CD4-positive, alpha-beta T cell (primary cell): ENCODE measurements at places on chromosomes 5 and 9.

DNA sequence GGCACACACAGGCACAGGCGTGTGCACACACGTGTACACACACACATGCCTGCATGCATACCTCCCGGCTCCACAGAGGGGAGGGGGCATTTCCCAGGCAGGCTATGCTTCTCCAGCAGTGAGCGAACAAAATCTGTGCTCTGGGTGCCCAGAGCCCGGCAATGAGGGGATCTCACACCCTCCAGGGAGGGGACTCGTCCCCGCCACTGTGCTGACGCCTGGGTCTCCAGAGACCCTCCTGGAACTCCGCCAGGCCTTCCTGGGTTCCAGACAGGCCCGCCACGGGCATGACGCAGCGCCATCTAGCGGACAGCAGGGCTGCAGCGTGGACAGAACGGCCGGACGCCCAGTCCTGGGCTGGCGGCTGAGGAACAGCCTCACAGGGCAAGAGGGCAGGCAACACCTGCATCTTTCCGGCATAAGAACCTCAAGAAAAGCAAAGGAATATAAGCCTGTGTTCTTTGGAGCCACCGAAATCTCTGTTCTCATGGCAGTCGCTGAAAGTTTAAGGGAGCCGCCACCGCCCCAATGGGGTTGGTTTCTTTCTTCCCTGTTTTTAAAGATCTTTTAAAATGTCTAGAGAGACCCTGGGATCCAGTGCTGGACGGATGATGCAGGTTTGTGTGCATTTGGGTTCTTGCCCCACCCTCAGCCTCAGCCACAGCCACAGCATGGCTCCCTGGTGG is 135.6 kb upstream of the PPP1R26 start:
- DNase-seq, result peak; percentile 16

- DNase-seq, result no peak
These were observed 20.1 kb downstream of the UNC5A start for GRCh38 chr5:176830422-176830994.

- no peak for DNase-seq
These were observed 337.2 kb downstream of the NPR3 start for GRCh38 chr5:33048315-33048714.

DNA sequence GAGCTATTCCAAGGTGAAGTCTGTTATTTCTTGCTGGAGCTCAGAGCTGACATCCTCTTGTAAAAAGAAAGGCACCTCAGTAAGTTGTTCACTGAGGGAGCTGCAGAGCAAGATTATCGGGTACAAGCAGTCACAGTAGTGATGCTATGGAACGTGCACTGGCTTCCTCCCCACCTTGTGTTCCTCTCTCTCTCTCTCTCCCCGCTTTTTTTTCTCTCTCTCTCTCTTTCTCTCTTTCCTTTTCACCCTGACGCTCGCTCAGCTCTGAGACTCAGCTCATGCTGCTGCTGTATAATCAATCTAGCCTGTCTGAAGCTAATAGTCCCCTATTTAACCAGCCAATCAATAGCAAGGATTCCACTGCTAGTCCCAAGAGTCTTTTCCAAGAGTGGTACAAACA is 587.6 kb upstream of the CDH18 start:
- DNase-seq, result no peak

GRCh38 chr5:101045689-101046088 is 142.6 kb upstream of the ST8SIA4 start:
- DNase-seq, result no peak

DNA sequence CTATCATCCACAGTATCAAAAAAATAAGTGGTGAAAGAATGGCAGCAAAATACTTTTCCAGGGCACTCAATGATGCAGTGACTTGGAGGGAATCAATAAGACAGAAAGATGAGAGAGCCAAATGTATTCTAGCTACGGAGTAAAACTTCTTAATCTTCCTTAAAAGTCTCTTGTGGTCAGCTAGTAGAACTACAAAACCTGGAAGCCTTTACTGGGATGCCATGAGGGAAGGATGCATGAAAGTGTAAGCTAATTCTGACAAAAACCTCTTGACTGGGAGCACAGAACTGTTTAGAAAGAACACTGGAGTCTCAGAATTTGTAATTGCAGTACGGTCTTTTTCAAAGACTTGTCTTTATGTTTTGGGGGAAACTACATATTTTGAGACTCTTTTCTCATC is 432.8 kb upstream of the PTPRD start:
- DNase-seq, result no peak

GRCh38 chr5:16937503-16938161 is 1.5 kb upstream of the MYO10 start:
- peak; percentile 6 for DNase-seq

DNA sequence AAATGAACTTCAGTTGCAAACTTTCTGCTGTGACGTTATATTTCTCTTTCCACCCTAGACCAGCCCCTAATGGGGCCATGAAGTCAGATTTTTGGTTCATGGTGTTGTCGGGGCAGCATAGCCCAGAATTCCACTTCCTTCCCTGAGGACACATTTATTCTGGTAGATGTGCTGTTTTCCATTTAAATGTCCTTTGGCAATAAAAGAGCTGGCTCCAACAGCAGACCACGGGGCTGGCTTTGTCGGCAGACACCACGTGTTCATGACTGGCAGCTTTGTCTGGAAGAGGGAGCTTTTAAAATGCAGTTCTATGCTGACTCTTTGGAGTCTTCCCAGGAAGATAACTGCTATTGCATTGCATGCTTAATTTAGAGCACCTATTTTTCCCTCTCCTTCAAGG is 17.6 kb upstream of the LCP2 start:
- no peak for DNase-seq

GRCh38 chr9:81417299-81417675 is 272.1 kb downstream of the TLE1 start:
- DNase-seq, result no peak

GRCh38 chr9:130962418-130963316 is 23.6 kb upstream of the FIBCD1 start:
- DNase-seq, result no peak

GRCh38 chr5:69001627-69002026 is 92.2 kb upstream of the SLC30A5 start:
- no peak for DNase-seq

- DNase-seq, result no peak
These were observed 261.1 kb upstream of the DAPK1 start for GRCh38 chr9:87236546-87236945.

DNA sequence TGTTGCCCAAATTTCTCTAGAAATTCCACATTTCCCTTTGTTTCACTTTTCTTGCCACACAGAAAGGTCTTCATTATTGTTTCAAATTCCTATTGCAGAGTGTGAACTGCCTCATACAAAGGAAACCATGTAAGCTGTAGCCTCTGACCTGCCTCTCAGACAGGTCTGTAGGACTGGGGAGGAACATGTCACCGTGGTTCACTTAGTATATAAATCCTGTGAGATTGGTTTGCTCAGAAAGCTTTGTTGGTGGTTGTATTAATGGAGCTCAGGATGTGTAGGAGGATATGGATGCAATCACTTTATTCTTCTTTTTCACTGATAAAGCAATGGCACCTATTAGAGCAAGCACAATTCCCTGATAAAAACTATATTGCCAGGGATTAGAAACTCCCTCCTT is 4.2 kb downstream of the SGCD start:
- no peak for DNase-seq

- no peak for DNase-seq
These were observed 382.2 kb upstream of the TLE4 start for GRCh38 chr9:79189511-79189924.

DNA sequence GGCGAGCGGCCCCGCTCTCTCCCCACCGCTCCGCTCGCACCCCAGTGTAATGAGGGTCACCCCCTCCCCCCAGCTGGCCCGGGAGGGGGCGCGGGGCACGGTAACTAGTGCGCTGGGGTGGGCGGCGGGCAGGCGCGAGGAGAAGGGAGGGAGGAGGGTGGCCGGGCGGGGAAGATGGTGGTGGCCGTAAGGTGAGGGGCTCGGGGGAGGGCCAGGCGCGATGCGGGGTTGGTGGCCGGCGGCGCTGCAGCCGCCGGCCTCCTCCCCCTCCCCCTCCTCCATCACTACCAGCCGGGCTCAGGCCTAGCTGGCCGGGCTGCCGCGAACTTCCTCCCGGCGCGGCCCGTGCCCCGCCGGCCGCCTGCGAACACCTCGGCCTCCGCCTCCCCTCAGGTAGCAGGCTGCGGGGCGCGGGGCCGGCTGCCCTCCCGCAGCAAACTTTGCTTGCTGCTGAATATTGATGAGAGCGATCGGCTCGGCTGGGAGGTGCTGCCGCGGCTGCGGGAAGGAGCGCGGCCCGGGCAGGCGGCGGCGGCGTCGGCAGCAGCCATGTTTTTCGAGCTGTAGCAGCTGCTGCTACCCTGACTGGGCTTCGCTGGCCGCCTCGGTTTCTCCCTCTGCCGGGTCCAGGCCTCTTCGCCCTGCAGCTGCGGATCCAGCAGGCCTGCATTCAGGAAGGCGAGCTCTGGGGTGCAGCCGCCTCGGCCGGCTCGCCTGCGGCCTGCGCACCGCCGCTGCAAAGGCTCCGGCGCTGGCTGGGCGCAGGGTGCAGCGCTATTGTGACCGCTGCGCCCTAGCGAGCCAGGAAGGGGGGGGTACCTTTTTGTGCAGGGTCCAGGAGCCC is 502 bp downstream of the NSD1 start:
- peak; percentile 55 for DNase-seq

DNA sequence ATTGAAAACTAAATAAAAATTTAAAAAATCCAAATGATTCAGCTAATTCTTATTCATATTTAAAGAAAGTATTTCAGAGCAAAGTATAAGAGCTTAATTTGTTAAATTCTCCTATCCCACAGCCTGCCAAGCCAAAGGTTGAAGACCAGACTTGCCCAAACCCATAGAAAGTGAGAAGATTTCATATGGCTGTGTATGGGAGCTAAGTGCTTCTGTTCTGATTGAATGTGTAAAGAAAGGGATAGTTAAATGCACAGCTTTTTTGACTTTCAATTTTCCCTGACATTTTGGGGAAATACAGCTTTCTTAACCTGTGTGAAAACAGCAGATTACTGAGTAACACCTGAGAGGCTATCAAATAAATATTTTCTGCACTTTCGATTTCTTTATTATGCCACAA is 125.0 kb upstream of the MTAP start:
- DNase-seq, result no peak

DNA sequence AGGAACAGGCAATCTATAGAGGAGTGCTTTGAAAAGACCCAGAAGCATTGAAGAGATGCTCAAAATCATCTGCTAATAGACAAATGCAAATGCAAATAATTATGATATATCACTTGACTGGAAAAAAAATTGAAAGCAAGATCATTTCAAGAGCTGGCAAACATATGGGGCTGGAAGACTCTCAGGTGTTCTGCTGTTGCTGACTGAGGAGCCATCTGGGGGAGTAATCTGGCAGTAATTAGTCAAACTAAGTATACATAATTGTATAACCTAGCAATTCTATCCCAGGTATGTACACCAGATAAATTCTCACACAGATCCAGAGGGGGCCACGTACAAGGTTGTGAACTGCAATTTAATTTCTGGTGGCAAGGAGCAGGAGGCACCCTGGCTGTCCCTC is 4.6 kb upstream of the HMHB1 start:
- DNase-seq, result no peak

DNA sequence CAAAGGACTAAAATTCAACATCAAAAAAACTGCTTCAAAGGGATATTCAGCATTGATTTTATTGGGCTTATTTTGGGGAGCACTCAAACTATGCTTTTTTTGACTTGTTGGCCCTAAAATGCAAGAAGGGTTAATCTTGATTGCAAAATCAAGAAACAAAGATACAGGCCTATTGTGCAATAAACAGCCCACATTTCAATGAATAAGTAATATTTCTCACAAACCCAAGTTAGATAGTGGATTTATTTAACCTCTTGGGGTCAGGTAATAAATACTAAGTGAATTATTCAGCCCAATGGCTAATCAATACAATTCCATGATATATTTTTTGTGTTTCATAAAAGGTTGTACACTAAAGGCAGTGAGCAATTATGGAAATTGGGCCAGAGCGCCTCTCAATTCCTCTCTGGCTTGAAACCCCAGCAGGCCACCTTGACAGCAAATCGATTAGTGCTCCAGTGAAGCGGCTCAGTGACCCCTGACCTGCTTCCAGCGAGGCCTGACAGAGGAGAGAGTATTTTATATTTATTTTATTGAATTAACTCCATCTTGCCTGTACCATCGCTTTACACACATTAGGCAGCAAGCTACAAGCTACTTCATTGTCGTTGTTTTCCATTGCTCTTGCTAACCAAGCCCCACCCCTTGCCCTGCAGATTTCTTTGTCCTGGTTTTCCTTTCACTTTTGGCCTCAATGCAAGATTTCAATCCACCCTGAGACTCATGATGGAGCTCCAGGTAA is 65.5 kb downstream of the EBF1 start:
- no peak for DNase-seq

DNA sequence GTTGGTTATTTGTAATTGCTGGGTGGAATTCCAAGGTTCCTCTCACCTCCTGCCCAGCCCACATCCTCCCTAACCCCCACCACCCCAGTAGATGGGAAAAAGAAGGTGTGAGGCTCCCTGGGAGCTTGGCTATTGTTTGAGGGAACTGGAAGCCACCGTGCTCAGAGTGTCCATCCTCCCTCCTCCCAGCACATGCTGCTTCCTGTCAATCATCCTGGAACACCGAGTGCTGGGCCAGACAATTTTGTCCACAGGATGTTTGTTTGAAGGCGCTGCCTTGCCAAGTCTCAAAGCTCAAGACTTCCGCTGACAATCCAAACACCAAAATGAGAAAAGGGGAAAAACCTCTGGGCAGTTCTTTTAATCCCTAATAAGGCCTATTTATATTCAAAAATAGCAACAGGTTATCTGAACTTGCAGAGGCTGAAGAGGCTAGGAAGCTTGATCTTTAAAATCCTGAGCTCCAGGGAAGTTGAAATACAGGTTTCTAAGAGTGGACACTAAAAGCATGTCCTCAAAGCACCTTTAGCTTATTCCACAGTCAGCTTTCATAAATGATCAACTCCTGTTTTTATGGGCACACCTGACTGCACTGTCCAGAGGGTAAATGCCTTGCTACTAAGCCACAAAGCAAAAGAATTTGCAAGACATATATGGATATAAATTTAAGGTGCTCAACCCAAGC is 286.7 kb downstream of the NFIB start:
- DNase-seq, result no peak

GRCh38 chr5:136374003-136374402 is 8.7 kb upstream of the TRPC7 start:
- DNase-seq, result no peak

- no peak for DNase-seq
These were observed 79.6 kb downstream of the ADAMTS2 start for GRCh38 chr5:179265514-179266290.

DNA sequence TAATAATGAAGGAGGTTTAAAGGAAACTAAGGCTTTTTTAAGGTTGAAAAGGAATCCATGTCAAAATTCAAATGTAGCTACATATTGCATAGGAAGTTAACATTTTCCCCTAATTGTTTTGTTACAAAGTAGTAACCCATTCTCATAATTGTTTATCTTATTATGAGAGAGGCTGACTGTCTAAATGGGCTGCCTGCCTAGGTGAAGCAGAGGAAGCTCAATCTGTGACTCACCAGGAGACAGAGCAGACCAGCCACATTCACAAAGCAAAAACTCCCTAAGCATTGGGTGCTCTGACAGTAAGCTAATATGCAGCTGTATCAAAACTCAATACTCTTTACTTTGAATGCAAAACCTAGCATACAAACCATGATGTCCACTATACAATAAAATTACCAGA is 208.5 kb downstream of the ROR2 start:
- DNase-seq, result no peak

- DNase-seq, result no peak
These were observed 529 bp upstream of the TPM2 start for GRCh38 chr9:35690294-35690613.
